ENCODE measurements at places on chromosomes 16 and 17.

DNA sequence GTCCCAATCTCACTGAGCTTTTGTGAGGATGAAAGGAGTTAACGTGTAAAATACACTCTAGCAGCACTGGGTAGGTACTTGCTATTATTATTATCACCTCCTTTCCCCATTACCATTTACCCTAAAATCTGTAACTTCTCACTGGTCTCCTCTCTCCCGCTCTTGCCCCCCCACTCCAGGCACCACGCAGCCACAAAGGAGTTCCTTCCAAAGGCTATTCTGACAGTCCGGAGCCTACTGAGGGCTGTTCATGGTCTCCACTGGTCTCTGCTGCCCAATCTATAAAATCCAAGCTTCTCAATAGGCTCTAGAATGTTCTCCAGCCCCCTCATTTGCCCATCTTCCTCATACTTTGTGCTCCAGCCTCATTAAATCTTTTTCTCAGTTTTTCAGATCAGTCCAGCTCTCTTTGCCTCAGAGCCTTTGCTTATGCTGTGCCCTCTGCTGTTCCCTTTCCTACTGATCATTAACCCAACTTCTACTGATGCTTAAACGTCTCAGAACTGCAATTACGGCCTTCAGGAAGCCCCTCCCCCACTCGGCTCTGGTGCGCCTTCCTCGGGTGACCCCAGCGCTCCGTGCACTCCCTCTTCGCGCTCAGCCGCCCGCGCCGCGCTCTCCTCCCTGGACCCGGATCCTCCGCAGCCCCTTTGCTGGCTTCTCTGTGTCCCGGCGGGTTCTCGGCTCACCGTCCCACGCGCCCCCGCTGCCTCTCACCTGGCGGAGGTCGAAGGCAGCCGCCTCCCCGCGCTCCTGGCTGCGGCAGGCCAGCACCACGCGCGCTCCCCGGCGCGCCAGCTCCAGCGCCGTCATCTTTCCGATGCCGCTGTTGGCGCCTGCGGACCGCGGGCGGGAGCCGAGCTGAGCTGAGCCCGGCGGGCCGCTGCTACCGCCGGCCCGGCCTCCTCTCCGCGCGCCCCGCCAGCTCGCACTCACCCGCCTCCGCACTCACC, 737 bp downstream of the DHRS13 start:
- DNase-seq, result peak; percentile 74

GRCh38 chr17:78040440-78041385, 82.2 kb downstream of the TNRC6C start:
- DNase-seq, result peak; percentile 53

DNA sequence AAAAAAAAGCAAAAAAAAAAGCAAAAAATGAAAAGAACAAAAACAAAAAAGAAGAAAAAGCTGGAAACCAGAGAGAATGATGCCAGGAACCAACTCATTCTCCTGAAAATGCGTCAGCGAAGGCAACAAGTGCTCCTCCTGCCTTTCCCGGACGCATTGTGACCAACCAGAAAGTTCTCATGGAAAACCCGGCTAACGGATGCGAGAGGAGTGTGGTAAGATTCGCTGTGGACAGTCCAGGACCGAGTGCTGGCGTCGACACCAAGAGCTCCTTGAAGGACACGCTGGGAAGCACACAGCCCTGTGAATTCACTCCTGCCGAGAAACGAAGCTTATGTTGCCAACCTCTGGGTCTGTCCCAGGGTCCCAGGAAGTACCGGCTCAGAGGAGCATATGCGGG, 43.4 kb downstream of the METRNL start:
- no peak for DNase-seq

- DNase-seq, result no peak
Observed at GRCh38 chr17:28684963-28685362, 23.0 kb downstream of the SUPT6H start.

DNA sequence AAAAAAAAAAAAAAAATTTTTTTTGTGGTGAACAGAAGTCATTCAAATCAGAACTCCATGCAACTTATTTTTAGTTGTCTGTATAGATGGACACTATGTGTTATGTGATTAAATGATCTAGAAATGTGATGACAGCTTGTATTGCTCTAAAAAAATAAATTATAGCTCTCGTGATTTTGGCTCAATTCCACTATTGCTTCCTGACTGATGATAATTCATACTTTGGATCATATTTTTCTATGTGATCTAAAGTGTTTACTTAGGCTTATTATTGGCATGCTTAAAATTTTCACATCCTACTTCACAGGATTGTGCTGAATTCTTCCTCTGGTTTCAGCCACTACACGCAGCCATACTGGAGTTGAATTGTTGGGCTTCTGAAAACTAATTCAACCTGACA, 76.8 kb downstream of the RPGRIP1L start:
- no peak for DNase-seq

GRCh38 chr16:58640949-58641348, 11.3 kb upstream of the CNOT1 start:
- no peak for DNase-seq

- DNase-seq, result peak; percentile 80
Observed at GRCh38 chr16:1057252-1057932, 15.2 kb upstream of the SSTR5 start.

DNA sequence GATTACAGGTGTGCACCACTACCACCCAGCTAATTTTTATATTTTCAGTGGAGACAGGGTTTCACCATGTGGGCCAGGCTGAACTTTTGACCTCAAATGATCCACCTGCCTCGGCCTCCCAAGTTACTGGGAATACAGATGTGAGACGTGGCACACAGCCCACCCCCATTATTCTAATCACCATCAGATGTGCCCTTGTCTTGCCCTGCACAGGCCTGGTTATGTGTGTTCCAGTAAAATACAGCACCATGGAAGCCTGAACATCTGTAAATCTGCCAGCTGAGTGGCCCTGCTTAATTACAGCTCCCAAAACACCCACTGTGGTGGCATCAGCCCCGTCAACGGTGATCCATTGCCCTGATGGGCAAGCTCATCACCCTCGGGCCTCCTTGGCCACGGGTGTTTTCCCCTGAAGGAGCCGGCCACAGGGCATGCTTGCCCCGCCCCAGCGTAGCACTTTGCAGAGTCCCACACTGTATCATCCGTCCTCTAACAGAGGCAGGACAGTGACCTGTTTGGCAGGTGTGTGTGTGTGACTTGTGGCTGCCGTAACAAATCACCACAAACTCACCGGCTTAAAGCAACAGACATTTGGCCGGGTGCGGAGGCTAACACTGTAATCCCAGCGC, 74.5 kb downstream of the RBFOX3 start:
- DNase-seq, result no peak

GRCh38 chr16:8075271-8075670, 515.0 kb downstream of the TMEM114 start:
- DNase-seq, result no peak

GRCh38 chr17:66309793-66310192, 7.4 kb downstream of the PRKCA start:
- DNase-seq, result peak; percentile 36

- DNase-seq, result no peak
Observed at GRCh38 chr16:69858191-69859104, 92.7 kb upstream of the CLEC18A start.

DNA sequence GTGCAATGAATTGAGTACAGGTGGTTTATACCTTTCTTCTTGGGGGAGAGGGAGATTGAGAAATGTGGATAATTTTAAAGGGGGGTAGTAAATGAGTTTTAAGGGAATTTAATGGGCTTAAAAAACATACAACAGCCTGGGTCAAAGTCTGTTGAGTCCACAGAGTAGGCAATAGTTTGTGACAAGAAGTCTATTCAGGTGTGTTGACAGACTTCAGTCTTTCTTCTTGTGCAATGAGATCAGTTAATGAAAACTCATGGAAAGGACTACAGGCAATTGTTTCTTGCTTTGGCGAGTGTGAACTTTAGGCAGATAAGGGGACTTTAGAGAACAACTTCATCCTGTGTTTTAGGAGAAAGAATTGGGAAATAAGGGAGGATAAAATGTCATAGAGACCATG, 507.8 kb upstream of the CA10 start:
- DNase-seq, result no peak

DNA sequence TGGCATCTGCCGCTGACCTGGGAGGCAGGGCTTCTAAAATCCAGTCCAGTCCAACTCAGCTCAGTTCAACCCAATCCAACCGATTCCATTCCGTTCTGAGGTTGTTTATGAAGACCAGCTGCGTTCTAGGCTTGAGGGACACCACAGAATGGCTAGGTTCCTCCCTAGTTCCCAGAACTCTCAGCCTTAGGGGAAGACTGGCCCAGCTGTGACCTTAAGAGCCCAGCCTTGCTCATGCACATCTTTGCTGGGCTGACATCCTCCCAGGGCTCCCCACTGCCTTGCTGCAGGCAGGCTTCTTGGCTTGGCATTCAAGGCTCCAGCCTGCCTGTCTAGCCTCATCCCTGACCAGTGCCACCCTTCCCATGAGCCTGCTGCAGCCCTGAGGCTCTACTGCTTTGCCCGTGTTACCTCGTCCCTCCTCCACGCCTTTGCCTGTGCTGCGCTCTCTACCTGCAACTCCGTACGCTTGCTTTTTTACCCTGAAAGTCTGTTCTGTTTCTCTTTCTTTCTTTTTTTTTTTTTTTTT, 7.9 kb downstream of the SLC12A3 start:
- DNase-seq, result no peak

DNA sequence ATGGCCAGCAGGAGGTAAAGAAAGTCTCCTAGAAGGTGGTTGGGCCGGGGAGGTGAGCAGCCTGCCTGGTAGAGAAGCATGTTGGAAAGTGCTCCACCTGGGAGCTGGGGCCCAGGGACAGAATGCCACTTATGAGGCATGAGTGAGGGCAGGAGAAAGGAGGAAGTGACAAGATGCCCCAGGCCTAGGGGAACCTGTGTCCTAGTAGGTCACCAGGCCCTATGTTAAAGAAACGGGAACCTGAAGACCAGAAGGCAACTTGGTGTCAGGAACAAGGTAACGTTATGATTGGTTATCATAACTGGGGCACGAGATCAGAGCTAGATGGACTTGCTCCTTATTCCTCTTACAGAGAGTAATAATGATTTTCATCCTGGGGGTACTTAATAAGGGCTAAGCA, 34.3 kb downstream of the PITPNC1 start:
- no peak for DNase-seq

GRCh38 chr16:4364196-4365013, 7.2 kb upstream of the VASN start:
- DNase-seq, result no peak

- no peak for DNase-seq
Observed at GRCh38 chr17:352421-353212, at the start of gene RPH3AL. Gene RPH3AL (minus strand): TSS chr17:352807. CDS start chr17:327543, 25,264 bp downstream.

DNA sequence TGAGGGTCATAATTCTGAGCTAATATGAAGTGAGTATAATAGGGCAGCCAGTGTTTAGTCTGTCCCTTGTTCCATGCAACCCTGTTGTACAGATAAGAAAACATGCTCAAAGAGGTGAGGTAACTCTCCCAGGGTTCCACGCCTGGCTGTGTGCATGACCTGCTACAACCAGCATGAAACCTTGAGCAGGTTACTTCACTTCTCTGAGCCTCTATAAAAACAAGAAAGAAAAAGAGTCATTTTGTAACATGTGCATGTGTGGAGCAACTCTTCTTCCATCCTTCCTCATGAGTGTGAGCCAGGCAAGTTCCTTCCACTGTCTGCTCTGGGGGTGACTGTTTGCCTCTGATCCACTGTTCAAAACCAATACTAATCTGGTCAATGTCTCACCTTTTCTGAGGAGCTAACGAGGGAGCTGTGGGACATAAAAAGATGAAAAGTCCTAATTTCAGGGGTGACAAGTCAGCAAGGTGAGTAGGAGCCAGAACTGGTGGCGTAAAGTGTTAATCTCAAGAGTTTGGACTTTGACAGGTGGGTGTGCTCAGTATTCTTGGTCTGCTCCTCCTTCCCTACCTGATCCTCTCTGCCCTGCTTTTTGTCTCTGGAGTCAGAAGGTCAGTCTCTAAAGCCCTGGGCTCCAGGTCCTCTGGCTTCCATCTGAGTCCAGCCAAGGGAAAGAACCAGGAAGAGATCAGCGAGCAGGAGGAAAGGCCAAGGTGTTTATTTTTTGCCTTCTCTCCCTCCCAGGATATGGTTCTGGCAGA, 21.5 kb downstream of the GFOD2 start:
- DNase-seq, result no peak

GRCh38 chr16:63365649-63366304, 1329.5 kb upstream of the CDH8 start:
- no peak for DNase-seq

DNA sequence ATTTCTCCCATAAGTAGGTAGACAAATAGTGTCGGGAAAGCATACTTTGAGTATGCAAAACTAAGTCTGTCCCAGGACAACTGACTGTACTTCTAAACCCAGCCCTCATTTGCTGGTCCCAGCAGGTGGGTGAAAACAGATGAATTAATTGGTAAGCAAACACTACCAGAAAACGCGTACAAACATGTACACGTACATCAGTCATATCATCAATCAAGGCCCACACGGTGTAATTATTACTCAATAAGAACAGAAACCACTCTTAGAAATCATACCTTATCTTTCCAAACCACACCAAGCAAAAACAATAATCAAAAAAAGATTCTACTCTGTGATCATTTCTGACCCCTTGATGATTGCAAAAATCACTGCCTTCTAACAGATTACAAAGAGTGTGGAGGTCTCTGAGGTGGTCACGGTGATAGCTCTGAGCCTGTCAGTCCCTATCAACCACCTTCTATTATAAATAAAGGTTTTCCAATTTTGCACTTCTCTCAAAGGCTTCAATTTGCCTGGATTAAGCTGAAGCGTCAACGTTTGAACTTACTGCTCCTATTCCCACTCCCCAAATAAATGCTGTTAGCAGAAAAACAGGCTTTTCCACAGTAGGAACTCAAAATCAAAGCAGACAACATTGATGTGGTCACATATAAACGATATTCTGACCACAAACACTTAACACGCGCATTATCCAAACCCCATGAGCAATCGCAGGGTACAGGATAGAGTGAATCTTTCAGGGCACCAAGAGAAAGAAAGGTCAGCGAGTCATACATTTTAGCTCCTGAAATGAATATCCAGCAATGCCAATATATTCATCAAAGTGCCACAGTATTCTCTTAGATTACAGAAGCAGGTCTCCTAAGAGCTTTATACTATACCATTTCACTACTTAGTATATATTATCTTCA, 211.9 kb downstream of the STX8 start:
- peak; percentile 51 for DNase-seq

DNA sequence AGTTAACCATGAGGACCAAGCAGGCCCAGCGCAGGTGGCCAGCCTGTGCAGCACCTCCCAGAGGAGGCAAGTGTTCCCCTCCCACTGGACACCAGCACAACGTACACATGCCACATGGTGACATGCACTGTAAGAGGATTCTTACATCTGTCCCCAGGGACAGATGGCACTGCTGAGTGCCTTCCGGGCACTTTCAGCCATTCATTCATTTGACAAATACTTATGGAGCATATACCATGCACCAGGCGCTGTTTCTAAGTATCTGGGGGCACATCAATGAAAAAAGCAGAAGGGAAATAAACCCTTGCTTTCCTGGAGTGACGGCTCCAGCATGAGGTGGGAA, 79.6 kb downstream of the GAS7 start:
- no peak for DNase-seq
